ENCODE measurements at places on chromosomes 13 and 19.

- DNase-seq: no peak
These were observed 9.4 kb upstream of the SHISA2 start for GRCh38 chr13:26061256-26061655.

GRCh38 chr19:34985249-34986022 lies 14.7 kb upstream of the GRAMD1A start:
- DNase-seq: no peak

GRCh38 chr19:4639531-4640246 lies 373 bp downstream of the TNFAIP8L1 start:
- DNase-seq: peak; percentile 2

DNA sequence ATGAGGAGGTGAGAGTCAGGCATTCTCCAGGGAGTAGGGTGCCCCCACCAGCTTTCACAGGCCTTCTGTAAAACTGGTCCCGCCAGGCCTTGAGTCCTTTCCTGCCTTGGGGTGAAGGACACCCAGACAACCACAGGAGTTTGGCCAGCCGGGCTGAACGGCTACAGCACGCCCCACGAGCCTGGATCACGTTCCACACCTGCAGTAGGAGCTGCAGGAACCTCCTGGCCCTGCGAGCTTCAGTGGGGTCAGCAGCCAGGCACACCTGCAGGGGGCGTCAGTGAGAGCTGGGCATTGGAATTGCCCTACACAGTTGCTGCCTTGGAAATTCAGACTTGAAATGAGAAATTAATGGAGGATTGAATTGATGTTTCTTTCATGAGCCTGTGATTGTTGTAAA lies 45.7 kb downstream of the COL4A2 start:
- no peak for DNase-seq

DNA sequence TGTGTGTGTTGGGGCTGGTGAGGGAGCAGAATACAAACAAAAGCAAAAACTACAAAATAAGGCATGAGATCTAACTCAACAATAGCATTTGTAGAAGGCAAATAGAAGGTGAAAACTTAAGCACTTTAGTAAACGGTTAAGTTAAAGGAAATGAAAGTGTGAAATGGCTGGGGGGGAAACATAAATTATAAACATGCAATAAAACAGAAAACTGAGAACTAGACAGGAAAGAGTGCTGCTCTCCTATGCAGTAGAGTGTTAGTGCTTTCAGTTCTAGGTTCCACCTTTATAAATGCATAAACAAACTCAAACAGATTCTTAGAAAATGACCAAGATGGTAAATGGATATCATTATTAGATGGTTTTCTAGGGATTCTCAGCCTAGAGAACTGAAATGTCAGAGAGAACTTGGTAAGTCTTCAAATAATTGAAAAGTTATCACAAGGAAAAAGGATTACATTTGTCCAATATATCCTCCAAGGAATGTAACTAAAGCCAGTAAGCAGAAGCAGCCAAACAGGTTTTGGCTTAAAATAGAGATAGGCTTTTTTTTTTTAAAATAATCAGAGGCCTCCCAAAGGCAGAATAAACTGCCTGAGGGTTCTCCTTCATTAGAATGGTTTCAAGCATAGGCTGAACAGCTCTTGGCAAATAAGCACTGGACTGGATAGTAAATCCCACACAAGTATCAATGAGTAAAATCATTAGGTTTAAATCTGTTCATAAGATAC lies 23.3 kb downstream of the RBM26 start:
- peak; percentile 26 for DNase-seq

DNA sequence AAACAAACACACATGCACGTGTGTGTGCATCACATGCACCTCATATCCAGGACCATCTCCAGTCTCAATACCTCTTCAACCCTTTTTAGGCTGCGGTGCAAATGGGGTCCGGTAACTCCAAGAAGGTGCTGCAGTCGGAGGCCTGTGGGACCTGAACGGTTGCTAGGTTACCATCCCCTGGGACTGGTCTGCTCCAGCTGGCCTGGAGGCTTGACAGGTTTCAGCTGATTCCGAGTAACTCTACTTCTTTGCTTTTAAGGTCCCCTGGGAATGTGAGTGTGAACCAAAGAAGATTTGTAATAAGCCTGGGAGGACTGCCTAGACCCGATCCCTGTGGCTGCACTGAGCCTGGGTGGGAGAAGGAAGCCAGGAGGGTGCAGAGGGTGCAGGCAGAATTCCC lies 117.5 kb downstream of the CCNA1 start:
- peak; percentile 9 for DNase-seq

GRCh38 chr13:33757713-33758112 lies 60.2 kb upstream of the RFC3 start:
- DNase-seq: no peak

GRCh38 chr13:100673376-100673712 lies 1.3 kb downstream of the TMTC4 start:
- no peak for DNase-seq

- no peak for DNase-seq
These were observed 44.7 kb downstream of the PLPP2 start for GRCh38 chr19:246551-246950.

- no peak for DNase-seq
These were observed 1.5 kb downstream of the ZNF235 start for GRCh38 chr19:44303320-44303719.

- peak; percentile 6 for DNase-seq
These were observed 232.1 kb downstream of the TDRD3 start for GRCh38 chr13:60629158-60629557.

- DNase-seq: no peak
These were observed 479.6 kb downstream of the DIAPH3 start for GRCh38 chr13:59684105-59684504.

DNA sequence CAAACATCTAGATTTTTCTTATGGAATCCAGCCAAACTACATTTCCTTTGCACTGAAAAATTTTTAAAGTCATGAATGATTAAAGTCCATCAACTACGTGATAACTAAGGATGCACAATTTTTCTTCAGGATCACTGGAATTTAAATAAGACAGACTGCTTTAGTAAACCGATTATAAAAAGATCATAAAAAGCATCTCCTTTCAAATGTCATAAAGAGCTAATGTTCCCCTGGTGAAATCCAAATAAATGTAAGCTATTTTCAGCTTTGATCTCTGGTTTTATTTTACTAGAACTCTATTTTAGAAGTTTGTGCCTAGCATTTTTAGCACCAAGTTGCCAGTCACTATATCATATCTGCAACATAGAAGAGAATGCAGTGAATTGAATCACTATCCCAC lies 460.8 kb downstream of the RFC3 start:
- DNase-seq: no peak

DNA sequence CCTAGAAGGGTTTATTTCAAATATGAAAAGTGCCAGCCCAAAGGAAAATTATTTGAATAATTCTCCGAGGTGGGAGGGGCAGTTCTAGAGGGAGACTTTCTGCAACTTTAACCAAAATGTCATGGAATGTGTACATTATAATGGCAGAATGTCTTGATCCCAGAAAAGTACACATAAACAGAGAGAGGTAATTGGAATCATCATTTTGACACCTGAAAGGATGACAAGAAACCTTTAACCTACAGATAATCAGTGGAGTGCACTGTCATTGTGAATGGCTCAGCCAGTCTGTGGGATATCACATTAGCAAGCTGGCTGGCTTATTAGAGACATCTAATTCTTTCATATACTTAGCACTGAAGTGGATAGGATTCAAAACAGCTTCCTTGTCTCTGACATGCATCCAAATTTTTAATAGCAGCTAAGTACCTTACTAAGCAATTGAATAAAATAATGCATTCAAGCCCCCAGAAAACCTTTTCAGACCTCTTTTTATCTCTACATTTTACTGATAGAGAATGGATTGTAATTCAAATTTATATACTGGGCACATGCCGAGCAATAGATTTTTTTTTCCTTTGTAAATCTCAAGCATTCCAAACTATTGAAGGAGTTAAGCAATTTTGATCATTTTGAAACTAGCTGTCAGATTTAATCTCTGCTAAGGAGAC lies 468.6 kb downstream of the COG6 start:
- no peak for DNase-seq

DNA sequence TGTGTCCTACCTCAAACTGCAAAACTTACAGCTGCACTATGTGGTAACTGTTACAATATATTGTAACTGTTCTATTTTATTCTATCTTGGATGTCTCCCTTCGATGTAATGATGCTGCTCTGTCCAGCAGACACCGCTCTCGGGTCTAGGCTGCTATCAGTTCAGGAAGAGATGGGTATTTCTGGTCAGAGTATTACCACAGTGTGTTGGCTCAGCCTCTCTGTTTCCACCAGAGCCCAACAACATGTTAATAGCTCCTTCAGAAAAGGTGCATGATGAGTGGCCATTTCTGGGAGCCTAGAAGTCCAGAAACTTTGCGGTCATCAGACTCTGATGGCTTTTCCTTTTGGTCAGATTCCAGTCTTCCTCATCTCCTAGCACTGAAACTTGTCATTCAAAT lies 35.9 kb upstream of the IGFL1 start:
- no peak for DNase-seq

- no peak for DNase-seq
These were observed 37.1 kb downstream of the SMAD9 start for GRCh38 chr13:36882829-36883390.

GRCh38 chr19:3454656-3455392 lies 25.5 kb downstream of the SMIM24 start:
- no peak for DNase-seq

DNA sequence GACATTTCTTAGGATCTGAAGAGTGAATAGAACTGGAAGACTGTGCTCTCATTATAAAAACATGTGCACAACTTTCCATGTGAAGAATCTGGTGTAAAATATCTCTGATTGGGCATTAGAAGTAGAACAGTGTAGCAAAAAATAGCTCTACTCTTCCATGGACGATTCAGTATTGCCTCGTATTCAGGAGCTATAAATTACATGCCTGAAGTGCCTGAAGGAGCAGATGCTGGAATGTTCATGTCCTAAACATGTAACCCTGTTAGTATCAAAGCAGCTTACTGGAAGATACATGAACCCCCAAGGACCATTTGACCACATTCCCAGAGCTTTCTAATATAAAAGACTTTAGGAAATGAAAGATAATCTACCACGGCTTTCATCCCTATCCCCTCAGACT lies 528.9 kb downstream of the DACH1 start:
- no peak for DNase-seq

GRCh38 chr13:48094404-48094780 lies 512 bp downstream of the MED4 start:
- DNase-seq: no peak

GRCh38 chr19:5093948-5094718 lies 125.2 kb downstream of the KDM4B start:
- no peak for DNase-seq

GRCh38 chr13:76663592-76664335 lies 222.4 kb downstream of the KCTD12 start:
- no peak for DNase-seq

DNA sequence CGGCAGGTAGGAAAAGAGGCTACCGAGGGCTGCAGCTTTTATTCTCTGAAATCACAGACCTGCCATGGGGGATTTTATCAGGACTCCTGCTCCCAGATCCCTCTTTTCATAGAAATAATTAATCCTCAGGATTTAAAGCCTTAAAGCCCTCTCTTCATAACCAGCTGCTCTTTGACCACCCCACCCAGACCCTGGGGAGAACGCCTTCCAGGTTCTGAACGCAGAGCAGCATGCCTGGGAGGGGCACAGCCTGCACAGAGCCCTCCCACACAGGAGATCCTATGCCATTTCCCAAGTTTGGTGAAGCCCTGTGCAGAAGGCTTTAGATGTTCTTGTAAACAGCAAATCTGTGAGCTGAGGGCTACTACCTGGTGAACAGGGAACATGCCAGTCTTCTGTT lies 91.1 kb downstream of the STOML3 start:
- no peak for DNase-seq

DNA sequence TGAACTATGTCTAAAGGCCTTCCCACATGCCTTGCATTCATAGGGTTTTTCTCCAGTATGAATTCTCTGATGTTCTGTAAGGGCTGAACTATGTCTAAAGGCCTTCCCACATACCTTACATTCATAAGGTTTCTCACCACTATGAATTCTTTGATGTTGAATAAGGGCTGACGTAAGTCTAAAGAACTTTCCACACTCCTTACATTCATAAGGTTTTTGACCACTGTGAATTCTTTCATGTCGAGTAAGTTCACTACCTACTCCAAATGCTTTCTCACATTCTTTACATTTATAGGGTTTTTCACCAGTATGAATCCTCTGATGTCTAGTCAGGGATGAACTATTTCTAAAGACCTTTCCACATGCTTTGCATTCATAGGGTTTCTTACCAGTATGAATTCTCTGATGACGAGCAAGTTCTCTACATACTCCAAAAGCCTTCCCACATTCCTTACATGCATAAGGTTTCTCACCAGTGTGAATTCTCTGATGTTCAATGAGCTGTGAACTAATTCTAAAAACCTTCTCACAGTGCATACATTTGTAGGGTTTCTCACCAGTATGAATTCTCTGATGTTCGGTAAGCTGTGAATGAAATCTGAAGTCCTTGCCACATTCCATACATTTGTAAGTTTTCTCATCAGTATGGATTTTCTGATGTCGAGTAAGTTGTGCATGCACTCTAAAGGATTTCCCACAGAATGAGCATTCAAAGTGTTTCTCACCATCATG lies 19.1 kb upstream of the ZNF260 start:
- no peak for DNase-seq

- no peak for DNase-seq
These were observed 245.1 kb downstream of the KCTD12 start for GRCh38 chr13:76641056-76641455.

GRCh38 chr13:111919286-111919685 lies 147.7 kb upstream of the SOX1 start:
- no peak for DNase-seq

DNA sequence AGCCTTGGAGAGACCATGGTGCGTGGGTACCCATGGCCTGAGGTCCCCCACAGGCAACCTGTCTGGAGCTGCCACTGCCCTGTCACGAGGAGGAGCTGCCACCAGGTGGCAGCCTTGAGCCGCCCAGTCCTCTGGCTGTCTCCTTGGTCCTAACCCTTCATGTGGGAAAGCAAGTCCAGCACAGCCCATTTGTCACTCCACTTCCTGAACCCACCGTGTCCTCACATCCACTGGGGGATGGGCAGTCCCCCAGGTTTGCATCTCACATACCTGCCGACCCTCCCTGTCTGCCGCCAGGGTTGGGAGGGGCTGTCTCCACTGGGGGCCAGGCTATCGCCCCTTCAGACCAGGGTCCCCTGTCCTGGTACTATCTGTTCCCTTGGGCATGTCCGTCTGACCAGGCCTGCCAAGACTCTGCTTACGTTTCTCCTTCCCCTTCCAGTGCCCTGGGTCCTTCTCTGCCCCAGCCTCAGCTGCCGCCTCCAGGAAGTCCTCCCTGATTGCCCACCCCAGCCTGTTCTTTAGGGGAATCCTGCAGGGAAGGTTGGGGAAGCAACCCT lies 4.5 kb downstream of the FAM174C start:
- DNase-seq: peak; percentile 69

DNA sequence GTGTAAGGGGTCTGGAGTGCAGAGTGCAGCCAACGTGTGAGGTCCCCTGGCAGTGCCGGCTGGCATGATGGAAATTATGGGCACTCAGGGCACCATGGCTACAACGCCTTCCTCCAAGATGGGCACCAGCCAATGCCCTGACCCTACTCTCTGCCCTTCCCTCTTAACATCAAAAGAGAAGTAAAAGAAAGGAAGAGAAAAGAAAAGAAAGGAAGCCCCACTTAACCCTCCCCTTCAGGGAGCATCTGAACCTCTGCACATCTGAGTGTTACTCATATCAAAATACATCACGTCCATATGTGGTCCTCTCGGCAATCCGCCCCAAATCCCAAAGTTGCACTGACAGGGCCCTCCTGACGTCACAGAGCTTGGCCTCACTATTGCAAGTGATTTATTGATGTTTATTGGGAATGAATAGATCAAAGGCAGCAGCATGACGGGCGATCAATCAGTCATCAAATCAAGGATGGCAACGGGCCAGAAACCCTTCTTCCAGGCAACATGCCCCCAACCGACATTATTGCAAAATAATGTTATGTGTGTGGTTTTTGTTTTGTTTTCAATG lies 1.3 kb downstream of the TSHZ3 start:
- DNase-seq: no peak

Data from NCI-H2081 (cell line).